ENCODE measurements at places on chromosomes 7 and 10.

DNA sequence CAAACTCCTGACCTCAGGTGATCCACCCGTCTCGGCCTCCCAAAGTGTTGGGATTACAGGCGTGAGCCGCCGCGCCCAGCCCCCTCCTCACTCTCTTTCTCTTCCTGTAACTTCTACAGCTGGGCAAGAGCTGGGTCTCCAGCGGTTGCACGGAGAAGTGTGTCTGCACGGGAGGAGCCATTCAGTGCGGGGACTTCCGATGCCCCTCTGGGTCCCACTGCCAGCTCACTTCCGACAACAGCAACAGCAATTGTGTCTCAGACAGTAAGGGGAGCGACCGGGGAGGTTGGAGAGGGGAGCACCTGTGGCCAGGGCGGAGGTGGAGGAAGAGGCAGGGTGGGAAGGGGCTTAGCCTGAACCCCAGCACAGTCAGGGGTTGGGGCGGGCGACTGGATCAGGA, 41.4 kb downstream of the EPHB4 start:
- no peak for DNase-seq

GRCh38 chr10:69647126-69647525, 17.1 kb downstream of the FAM241B start:
- DNase-seq = no peak

DNA sequence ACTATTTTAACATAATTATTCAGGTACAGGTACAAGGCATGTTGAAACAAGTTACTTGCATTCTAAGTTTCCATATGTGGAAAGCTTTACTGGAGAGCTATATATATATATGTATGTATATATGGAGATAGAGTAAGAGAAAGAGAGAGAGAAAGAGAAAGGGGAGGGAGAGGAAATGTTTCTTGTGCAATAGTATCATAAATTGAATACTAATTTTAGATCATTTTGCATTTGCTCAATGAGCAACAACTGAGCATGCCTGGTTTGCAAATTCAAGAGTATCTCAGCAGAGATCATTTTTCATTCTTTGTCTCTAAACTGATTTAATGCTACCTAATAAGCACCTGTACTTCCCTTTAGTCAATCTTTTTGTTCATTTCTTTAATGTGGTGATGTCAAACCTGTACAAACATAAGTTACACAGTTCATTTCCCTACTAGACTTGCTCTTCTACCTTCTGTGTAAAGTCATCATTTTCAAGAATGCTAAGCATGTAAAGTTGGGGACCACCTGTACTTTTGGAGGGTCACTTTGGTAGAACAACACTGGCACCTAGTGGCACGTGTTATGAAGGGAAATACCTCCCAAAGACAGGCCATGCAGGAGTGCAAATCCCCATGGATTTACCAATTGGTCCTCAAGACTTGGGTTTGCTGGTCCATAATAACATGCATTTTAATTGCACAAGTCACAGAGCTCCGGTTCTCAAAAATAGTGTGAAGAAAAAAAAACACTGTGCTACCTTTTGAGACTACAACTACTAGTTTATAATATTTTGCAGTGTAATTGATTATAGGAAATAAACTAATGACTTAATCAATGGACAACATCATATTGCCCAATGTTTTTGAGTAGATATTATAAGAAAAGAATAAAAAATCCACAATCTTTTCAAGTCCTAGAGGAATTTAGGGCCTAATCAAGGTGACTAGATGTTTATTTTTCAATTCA, 431.2 kb upstream of the IGFBP3 start:
- DNase-seq = peak; percentile 79

GRCh38 chr10:100229819-100230422, 525 bp upstream of the CHUK start:
- no peak for DNase-seq

DNA sequence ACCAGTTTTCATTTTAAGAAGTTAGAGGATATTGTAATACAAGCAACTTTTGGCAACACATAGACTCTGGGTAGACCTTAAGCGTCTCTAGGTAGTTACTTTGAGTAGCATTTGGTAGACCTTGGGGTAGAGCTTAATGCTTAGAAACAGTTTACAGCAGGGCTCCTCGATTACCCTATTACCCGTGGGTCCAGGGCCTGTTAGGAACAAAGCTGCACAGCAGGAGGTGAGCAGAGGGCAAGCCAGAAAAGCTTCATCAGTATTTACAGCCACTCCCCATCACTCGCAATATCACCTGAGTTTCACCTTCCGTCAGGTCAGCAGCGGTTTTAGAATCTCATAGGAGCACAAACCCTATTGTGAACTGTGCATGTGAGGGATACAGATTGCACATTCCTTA, 173.5 kb downstream of the TSPAN12 start:
- no peak for DNase-seq

- no peak for DNase-seq
These were observed 43.1 kb downstream of the ATOH7 start for GRCh38 chr10:68188835-68189234.

DNA sequence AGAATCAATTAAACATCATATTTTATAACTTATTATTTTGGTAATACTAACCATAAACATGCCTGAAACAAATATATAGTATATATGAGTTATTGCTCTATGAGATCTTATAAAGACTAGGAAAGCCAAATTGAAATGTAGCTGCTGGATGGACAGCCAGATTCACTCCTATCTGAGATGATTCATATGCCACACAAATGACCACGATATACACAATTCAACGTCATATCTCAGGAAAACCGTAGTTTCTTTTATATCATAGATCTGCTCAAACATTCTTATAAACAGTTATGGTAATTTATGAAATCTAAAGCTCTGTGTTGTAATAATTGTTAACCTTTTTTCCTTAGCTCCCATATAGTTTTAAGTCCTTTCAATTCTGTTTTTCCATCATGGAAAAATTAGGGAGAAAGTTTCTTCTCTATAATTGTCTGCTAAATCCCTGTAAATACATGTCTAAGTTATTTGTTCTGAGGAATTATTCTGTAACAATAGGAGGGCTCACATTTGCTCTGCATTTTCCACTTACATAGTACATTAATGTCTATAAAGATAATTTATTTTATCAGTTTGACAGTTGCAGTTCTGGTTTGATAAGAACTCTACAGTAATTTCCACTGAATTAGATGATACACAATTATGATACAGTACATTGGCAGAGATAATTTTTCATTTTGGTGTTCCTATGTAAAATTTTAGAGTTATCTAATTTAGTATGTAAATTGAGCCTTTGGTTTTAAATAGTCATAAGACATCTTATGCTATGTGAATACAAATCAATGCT, 42.7 kb downstream of the GNAT3 start:
- no peak for DNase-seq

DNA sequence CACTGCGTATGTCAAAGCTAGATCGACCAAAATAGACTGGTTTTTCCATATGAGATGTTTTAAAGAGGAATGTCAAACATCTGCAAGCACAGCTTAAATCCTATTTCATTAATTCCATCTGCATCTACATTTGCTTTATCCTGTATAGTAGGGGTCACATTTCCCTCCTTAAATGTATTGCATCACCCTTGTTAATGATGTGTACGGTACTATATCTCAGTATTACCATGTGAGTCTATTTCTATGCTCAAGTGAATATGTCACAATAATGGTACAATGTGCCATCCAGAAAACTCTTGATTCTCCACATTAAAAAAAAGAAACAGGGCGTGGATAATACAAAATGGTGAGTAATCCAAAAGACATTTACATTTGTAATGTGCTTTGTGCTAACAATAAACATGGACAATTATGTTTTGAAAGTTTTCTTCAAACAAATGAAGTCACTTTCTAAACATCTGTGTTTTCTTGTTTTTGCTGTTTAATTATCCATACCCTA, 56.6 kb downstream of the TWIST1 start:
- peak; percentile 45 for DNase-seq

- DNase-seq = no peak
These were observed 1194.6 kb downstream of the SORCS1 start for GRCh38 chr10:105969884-105970377.

DNA sequence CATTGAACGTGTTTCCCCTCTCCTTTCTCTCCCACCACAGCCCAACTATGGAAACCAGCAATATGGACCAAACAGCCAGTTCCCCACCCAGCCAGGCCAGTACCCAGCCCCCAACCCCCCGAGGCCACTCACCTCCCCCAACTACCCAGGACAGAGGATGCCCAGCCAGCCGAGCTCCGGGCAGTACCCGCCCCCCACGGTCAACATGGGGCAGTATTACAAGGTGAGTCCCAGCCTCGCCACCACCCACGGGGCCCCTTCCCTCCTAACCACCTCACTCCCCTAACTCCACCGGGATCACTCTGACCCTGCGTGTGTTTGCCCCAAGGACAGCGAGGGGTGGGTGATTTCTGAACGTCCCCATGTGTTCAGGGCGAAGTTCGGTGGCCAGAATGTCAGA, 50.8 kb upstream of the PPIF start:
- DNase-seq = no peak

- no peak for DNase-seq
These were observed 134.2 kb downstream of the RALA start for GRCh38 chr7:39757604-39758003.

- DNase-seq = no peak
These were observed 613.1 kb downstream of the KCNMA1 start for GRCh38 chr10:77024461-77024860.

DNA sequence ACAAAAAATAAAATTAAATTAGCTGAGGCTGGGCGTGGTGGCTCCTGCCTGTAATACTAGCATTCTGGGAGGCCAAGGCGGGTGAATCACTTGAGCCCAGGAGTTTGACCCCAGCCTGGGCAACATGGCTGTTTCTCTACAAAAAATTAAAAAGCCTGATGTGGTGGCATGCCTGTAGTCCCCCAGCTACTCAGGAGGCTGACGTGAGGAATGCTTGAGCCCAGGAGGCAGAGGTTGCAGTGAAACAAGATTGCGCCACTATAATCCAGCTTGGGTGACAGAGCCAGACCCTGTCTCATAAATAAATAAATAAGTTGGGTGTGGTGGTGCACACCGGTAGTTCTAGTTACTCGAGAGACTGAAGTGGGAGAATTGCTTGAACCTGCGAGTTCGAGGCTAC, 65.1 kb downstream of the GNA12 start:
- DNase-seq = no peak

- no peak for DNase-seq
These were observed 116.3 kb downstream of the RNLS start for GRCh38 chr10:88466786-88467185.

GRCh38 chr7:146670532-146670931, 553.9 kb downstream of the CNTNAP2 start:
- no peak for DNase-seq

DNA sequence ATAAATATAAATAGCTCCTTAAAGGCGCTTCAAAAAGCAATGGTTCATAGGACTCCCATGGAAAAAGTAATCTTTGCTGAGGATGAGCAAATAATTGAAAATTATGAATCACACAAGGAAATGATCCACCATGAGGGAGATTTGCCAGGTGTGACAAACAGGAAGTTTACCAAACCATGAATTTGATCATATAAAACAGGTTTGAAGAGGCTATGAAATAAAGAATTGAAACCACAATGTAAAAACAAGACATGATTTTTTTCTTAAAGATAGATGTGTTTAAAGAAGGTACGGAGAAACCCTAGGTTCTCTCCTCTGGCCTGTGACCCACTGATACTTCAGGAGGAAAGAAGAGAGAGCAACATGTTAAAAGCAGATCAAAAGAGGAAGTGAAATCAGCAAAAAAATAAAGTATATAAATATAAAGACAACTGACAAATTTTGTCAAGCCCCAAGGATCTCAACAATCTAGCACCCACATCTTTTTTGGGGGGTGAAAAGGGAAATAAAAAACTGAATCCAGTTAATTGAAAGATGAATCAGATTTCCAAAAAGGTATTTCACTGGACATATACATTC, 111.3 kb upstream of the ASAH2 start:
- no peak for DNase-seq

GRCh38 chr7:46153951-46154787, 233.1 kb upstream of the IGFBP3 start:
- no peak for DNase-seq

- no peak for DNase-seq
These were observed 99.1 kb downstream of the PRPF18 start for GRCh38 chr10:13685885-13686284.

DNA sequence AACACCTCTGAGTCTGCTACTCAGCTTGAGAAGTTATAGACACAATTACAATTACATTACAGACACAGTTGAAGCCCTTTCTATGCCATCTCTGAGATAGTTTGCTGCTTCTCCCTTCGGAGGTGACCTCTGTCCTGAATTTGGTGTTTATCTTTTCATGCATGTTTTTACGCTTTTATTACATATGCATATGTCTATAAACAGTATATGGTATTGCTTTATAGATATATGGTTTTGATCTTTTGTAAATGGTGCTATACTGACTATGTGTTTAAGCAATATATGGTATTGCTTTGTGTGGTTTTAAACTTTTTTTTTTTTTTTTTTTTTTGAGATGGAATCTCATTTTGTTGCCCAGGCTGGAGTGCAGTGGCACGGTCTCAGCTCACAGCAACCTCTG, 48.4 kb downstream of the HK1 start:
- no peak for DNase-seq

DNA sequence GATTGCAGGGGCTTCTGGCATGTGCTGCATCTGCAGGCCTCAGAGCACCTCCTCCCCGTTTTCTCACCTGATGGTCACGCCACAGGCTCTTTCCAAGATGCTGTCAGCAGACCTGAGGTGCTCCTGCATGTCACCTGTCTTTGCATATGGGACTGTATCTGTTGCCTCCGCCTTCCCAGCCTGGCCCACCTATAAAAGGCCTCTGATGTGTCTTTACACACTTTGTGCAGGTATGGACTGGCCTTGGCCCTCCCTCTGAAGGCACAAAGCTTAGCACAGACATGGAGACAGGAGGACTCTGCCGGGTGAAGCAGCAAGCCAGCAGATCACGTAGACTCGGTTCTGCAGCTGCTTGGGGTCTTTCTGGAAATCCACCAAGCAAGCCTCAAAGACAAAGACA, 220.9 kb upstream of the PPP2R2D start:
- DNase-seq = no peak

GRCh38 chr7:34091321-34091917, 186.1 kb downstream of the BMPER start:
- peak; percentile 60 for DNase-seq

GRCh38 chr7:113562242-113562641, 356.6 kb downstream of the PPP1R3A start:
- no peak for DNase-seq

GRCh38 chr7:25520017-25520416, 291.7 kb upstream of the NPVF start:
- DNase-seq = no peak

GRCh38 chr7:142760071-142760642, 10.6 kb upstream of the PRSS2 start:
- DNase-seq = no peak

- DNase-seq = no peak
These were observed 83.5 kb downstream of the TSPAN12 start for GRCh38 chr7:120774481-120774880.

- DNase-seq = peak; percentile 69
These were observed 70.8 kb upstream of the UCN3 start for GRCh38 chr10:5293691-5294550.

DNA sequence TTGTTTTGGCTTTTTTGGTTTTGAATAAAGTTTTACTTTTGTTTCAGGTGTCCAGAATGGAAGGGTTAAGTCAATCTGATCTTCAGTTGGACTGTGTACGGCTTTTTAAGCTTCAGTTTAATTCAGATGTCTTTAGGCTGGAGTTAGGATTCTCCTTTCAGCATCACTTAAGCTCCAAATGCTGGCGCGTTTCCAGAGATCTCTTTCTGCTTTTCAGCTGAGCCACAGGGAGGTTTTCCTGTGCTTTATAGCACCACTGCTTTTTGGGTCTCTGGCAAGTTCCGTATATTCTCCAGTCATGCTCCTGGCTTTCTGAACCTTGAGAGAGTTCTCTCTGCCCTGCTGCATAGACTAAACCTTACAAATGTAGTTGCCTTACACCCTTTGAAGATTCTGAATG, 60.0 kb downstream of the VTI1A start:
- no peak for DNase-seq

GRCh38 chr7:35259523-35259908, 5.6 kb upstream of the TBX20 start:
- no peak for DNase-seq

All from GM03348 (cell line).